SK-N-MC (cell line): ENCODE measurements at places on chromosomes 7 and 10.

- no peak for DNase-seq
These were observed 531 bp downstream of the IKZF1 start for GRCh38 chr7:50304911-50305582.

DNA sequence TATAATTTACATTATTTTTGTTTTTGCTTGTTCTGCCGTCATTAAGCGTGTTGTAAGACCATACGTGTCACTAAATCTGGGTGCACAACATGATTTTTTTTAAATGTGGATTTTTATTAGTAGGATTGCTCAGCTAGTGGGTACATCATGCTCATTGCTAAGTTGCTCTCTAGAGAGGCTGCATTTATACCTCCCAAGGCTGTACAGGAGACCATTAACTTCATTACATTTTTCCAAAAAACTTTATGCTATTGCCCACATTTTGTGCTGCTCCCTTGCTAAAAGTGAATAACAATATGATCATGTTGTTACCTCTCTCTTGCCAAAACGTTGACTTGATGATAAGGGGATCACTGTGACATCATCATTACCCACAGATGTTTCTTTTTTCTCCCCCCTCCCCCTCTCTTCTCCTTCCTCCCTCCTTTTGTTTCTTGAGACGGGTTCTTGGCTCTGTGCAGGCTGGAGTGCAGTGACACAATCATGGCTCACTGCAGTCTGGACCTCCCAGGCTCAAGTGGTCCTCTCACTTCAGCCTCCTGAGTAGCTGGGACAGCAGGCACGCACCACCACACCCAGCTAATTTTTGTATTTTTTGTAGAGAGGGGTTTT lies 65.1 kb downstream of the BMPR1A start:
- DNase-seq: no peak

GRCh38 chr7:86814661-86815379 lies 171.1 kb downstream of the GRM3 start:
- no peak for DNase-seq

GRCh38 chr10:6647811-6648526 lies 67.9 kb upstream of the PRKCQ start:
- no peak for DNase-seq

GRCh38 chr7:29484280-29484679 lies 79.4 kb upstream of the PRR15 start:
- no peak for DNase-seq

GRCh38 chr7:11104578-11104977 lies 130.9 kb downstream of the PHF14 start:
- no peak for DNase-seq

GRCh38 chr10:2201534-2202099 lies 464.3 kb upstream of the ADARB2 start:
- no peak for DNase-seq
